ENCODE measurements at places on chromosomes 6 and 20.
A peak's percentile ranks its signal among the peaks of the same experiment; 100 is the strongest.

DNA sequence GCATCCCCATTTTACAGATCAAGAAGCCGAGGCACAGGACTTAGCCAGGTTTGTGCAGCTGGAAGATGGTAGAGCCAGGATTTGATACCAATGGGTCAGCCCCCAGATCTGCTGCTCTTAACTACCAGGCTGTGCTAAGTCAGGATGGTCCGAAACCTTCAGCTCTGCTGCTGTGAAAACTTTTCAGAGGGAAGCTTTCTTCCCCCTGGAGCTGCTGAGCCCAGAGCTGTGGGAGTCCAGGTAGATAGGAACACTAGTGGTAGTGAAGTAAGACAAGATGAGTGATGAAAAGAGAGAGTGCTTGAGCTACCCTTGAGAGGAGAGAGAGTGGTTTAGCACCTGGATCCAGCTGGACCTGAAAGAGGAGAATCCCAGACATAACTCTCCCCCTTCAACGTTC, 230.8 kb downstream of the CDH4 start:
- no peak for DNase-seq

- no peak for DNase-seq
These were observed 8.6 kb upstream of the ACAT2 start for GRCh38 chr6:159753081-159753872.

DNA sequence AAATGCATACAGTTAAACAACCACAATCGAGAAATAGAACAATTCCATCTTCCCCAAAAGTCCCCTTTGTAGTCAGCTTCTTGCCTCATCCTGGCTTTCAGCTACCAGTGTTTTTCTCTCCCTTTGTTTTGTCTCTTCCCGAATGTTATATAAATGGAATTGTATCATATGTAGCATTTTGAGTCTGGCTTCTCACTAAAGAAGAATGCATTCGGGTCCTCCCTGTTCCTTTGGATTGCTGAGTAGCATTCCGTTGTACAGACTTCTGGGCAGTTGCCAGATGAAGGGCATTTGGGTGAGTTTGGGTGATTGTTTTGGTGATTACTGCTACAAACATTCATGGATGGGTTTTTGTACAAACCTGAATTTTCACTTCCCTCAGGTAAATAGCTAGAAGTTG, 27.8 kb downstream of the PRPH2 start:
- no peak for DNase-seq

DNA sequence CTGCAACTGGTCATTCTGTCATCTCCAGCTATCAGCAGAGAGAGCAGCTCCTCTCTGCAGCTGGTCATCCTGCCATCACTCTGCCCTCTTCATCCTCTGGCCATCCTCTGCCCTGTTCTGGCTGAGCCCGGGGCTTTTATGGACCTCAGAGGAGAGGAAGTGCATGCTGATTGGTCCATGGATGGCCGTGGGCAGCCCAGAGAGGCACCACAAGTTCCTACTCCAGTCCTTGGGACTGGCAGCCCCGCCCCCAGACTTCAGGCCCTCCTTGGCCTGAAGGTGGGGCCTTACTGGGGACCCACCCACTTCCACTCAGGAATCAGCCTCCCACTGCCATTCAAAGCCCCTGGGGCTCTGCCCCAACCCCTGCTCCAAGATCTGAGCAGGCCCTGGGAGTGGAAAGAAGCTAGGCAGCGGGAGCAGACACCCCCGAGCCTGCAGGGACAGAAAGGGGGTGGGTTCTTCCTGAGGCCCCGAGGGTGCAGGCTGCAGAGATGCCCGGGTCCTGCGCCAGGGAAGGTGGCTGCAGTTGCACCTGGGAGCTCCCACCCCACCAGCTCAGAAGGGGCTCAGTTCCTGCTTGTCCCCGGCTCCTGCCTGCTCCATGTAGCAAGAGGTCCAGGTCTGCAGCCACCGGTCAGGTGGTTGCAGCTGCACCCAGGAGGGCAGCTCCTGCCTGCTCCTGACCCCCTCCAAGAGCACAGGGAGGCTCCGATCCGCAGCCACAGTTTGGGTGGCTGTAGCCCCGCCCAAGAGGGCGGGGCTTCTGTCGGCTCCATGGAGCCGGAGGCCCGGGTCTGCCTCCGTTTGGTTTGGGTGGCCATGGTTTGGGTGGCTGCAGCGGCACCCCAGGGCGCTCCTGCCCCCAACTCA, 34.1 kb upstream of the HMGA1 start:
- DNase-seq: no peak

DNA sequence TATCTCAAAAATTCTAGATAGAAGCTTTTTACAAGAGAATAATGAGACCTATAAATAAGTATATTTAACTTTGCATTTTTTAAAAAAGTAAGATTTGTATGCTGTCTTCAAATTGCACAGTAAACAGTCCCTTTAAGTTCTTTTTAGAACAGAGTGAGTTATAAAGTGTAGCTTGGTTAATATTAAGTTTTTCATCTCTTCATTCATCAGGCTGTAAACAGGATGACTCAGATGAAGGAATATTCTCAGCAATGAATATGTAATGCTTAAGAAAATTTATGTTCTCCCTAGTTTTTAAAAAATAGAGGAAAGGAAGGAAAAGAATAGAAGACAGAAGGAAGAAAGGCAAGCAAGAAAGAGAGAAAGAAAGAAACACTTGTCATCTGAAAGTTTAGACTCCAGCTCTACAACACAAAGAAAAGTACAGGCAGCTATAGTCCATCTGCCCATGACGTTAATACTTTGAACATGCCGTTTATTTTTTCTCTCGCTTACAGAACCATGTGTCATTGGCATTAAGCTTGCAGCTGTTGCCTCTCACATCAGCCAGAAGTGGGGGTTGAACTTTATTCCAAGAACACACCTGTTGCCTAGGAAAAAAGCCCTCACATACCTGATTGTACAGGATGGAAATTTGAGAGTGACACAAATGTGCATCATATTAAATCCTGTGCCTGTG, 36.1 kb downstream of the CAP2 start:
- DNase-seq: peak; percentile 71

DNA sequence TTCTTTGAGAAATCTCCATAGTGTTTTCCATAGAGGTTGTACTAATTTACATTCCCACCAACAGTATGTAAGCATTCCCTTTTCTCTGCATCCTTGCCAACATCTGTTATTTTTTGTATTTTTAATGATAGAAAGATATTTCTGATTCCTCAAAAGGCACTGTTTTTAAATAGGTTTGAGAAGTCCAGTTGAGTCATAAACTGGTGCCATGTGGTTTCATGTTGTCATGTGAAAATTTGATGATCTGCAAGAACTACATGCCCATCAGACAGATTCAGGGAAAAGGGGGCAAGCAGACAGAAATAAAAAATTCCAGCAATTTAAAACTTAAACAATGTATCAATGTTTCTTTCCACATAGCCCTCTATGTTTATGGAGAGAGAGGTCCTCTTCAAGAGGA, 227.5 kb downstream of the KCNQ5 start:
- DNase-seq: no peak

DNA sequence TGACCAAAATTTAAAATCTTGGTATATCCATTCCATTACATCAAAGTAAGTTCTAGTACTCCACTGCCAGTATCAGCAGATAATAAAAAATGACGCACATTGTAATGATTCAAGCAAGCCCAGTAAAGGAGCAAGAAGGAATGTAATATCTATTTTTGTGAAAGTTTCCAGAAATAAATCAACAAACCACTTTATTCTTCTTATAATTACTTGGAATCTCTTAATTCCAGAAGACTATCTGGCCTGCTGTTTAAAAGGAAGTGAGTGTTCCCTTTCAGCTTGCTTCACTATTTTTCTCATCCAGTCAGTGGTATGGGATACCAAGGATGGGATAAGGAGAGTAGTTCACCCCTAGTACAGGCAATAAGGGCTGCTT, 42.2 kb upstream of the DSE start:
- no peak for DNase-seq

DNA sequence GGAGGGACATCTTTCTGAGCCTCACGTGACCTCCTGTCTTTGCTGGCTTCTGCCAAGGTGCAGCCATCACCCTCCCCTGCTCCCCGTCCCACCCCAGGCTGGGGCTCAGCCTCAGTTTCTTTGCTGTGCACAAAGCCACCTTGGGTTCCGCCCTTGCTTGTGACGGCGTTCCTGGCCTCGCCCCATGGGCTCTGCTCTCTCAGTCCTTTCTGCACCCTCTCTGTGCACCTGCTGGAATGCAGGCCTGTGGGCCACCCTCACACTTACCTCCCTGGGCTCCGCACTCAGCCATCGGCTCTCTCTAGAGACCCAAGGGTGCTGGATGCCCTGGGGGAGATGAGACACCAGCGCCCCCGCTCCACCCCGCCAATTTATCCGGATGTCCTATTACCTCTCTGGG, 28.3 kb downstream of the BANF2 start:
- no peak for DNase-seq
